Activated naive CD8-positive, alpha-beta T cell treated with anti-CD3 and anti-CD28 coated beads, Interleukin-2, amount 10 ng/mL, durations not matched to agents 7 days and 5 days (primary cell): ENCODE measurements at places on chromosomes 7 and 10. TPM values are rescaled to one million over a fixed set of nuclear protein-coding genes. Genes with fewer than 3 reads are reported as not detected.

DNA sequence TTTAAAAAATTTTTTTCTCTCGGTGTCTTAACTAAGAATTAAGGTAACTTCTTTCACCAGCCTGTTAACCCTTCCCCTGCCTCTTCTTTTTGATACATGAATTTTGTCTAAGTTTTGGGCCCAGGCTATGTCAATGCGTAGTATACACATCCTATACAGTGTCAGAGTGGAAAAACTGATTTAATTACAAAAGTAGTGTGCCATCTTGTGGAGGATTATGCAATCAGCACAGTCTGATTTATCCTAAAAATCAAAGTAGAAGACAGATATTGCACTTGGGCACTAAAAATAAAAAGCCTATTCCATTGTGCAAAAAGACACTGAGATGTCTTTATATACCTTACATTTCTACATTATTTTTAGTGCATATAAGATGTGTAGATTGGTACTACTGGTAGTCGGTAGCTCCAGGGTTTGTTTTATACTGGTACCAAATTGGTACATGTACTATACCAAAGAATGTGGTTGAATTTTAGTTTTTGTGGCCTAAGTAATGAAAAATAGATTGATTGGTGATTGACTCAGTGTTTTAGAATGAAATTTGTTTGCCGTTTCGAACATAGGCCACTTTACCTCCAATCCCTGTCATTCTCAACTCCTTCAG is 96.6 kb downstream of the MKLN1 start:
- no peak overlapping the region for H3K4me3 ChIP-seq
- H3K36me3 ChIP-seq: peaks cover 12% of the 10 kb centered on the region
- no peak overlapping the region for H3K27ac ChIP-seq
- no peaks in the 10 kb centered on the region for H3K4me1 ChIP-seq

DNA sequence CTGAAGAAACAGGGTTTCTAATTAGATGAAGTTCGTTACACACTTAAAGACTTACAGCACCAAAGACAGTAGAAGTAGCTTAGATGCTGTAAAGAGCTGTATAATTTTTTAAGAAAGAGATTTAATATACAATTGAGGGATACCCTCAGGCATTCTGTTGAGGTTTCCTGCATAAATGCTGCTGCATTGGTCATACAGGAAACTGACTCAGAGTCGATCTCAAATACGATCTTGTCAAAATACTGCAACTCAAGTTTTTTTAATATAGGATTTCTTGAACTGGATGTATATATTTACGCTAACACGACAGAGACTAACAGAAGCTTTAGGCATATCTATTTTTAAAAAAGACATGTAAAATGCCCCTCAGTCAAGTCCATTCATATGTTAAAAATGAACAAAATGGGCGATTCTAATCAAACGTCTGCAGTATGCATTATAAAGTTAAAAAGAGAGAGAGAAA is 2.4 kb upstream of the ARID5B start:
- H3K36me3 ChIP-seq: peaks cover 4% of the 10 kb centered on the region
- H3K4me3 ChIP-seq: peak overlapping the region; percentile 95

DNA sequence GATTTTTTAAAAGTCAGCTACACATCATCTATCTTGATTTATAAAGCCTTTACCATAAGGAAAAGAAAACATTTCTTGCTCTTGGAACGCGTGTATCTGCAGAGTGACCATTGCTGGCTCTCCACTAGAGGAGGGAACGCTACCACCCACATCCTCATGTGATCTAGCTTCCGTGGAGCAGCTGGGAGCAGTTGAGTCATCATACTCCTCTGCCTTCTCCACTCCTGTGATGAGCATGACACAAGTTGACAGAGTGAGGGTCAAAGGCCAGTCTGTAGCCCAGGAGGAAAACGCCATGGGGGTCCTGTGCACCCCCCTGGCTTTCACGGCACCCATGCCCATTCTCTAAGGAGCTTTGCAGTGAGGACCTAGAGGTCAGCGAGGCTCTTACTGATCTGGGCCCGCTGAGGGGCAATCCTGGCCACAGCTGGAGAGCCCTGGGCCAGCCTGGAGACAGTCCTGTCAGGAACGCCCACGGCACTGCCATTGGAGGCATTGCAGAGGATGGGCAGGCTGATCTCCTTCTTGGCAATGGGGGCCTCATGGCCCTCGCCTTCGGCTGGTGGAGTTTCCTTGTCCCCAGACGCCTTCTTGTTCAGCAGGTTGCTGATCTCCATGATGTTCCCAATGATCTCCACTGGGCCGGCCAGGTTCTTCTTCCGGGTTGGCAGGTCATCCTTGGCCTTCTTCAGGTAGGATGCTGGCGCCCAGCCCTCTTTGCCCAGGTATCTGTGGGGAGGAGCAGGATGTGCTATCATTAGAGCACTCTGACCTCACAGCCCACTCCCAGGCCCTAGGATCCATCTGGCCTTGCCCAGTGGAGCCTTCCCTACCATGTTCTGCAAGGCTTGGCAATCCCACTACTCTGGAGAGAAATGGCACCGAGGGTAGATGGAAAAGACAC is 119.2 kb downstream of the NEURL1 start:
- H3K36me3 ChIP-seq: peaks cover 5% of the 10 kb centered on the region
- no peaks in the 10 kb centered on the region for H3K27me3 ChIP-seq
- no peak for DNase-seq
- H3K4me3 ChIP-seq: no peak overlapping the region
- H3K4me1 ChIP-seq: peaks cover 2% of the 10 kb centered on the region
- no peak overlapping the region for H3K27ac ChIP-seq

- no peak overlapping the region for H3K4me3 ChIP-seq
- H3K27ac ChIP-seq: no peak overlapping the region
- no peak for DNase-seq
- peaks cover 10% of the 10 kb centered on the region for H3K36me3 ChIP-seq
- peaks cover 10% of the 10 kb centered on the region for H3K4me1 ChIP-seq
- H3K27me3 ChIP-seq: no peaks in the 10 kb centered on the region
These were observed 20.7 kb upstream of the PRF1 start for GRCh38 chr10:70622981-70623844.

GRCh38 chr10:21534604-21535493 is 817 bp downstream of the MLLT10 start:
- peaks cover 7% of the 10 kb centered on the region for H3K27me3 ChIP-seq
- peak; percentile 67 for DNase-seq
- H3K27ac ChIP-seq: peak overlapping the region; percentile 80

DNA sequence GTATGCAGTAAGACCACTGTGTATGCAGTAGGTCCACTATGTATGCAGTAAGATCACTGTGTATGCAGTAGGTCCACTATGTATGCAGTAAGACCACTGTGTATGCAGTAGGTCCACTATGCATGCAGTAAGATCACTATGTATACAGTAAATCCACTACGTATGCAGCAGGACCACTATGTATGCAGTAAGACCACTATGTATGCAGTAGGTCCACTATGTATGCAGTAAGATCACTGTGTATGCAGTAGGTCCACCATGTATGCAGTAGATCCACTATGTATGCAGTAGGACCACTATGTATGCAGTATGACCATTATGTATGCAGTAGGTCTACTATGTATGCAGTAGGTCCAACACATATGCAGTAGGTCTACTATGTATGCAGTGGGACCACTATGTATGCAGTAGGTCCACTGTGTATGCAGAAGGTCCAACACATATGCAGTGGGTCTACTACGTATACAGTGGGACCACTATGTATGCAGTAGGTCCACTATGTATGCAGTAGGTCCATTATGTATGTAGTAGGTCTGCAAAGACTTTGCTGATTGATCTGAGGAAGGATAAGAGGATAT is 313.6 kb downstream of the ADARB2 start:
- no peaks in the 10 kb centered on the region for H3K36me3 ChIP-seq
- DNase-seq: no peak
- H3K27me3 ChIP-seq: peaks cover 27% of the 10 kb centered on the region
- no peak overlapping the region for H3K27ac ChIP-seq
- peaks cover 7% of the 10 kb centered on the region for H3K4me1 ChIP-seq
- H3K4me3 ChIP-seq: no peak overlapping the region

- no peak overlapping the region for H3K27ac ChIP-seq
- H3K36me3 ChIP-seq: no peaks in the 10 kb centered on the region
- peak overlapping the region; percentile 47 for H3K4me3 ChIP-seq
These were observed 779 bp downstream of the C1QL3 start for GRCh38 chr10:16520900-16521299.

GRCh38 chr7:4416396-4417056 is 265.6 kb upstream of the FOXK1 start:
- no peak for DNase-seq
- no peaks in the 10 kb centered on the region for H3K27me3 ChIP-seq

DNA sequence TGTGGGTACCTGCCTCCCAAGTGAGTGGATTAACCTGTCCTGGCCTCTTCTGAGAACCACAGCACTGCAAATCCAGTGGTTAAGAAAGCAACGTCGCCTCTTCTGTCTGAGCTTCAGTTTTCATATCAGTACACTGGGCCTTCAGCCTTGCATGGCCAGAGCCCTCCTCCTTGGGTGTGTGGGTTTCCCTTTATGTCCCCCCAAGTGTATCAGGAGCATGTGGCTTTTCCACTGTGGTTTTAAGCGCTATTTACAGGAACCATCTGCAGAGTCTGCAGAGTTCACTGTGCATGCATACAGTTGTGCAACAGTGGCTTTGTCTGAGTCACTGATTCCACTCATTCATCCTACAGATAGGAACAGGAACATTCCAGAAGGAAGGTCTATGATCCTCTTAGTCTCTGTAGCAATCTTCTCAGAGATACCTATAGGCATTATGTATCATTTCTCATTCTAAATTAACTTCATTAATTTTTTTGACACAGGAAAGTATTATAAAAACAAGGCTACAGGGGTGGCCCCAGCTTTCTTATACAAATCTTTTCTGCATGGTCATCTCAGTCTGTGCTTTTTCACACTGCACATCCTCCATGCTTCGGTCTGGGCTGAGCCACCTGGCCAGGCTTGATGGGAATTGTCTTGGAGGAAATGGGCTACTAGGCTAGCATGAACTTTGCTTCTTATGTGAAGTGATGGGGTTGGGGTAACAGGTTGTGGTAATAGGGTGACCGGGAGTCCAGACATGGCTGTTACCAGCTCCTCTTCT is 17.1 kb downstream of the MBL2 start:
- H3K36me3 ChIP-seq: no peaks in the 10 kb centered on the region
- no peak overlapping the region for H3K4me3 ChIP-seq
- no peaks in the 10 kb centered on the region for H3K27me3 ChIP-seq
- no peaks in the 10 kb centered on the region for H3K4me1 ChIP-seq
- H3K27ac ChIP-seq: no peak overlapping the region

GRCh38 chr10:88819290-88819689 is 16.8 kb downstream of the LIPM start:
- peaks cover 3% of the 10 kb centered on the region for H3K36me3 ChIP-seq
- H3K27ac ChIP-seq: no peak overlapping the region
- peaks cover 12% of the 10 kb centered on the region for H3K4me1 ChIP-seq
- H3K4me3 ChIP-seq: no peak overlapping the region
- DNase-seq: no peak

Gene PPP1R17
- not detected for total RNA-seq
